8988T (cell line): ENCODE measurements at places on chromosomes 12 and 14.

DNA sequence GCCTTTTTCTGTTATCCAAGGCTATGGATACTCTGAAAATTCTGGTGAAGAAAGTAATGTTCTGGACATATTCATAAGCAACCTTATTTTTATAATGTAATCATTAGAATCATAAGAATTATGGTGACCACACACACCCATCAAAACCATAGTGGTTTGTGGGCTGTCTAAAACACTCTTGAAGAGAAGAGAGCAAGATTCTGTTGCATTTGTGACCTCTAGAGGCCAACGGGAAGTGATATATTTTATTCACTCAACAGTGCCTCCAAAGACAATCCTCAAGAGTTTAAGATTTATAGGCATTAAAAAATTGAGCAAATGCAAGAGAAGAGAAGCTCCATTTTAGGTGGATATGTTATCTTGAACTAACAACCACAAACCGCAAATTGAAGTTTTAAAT, 68.5 kb upstream of the LGR5 start:
- DNase-seq: no peak

GRCh38 chr14:88868558-88869159, 44.2 kb downstream of the TTC8 start:
- DNase-seq: no peak

- no peak for DNase-seq
These were observed 214.5 kb downstream of the PAH start for GRCh38 chr12:102702447-102703114.

- DNase-seq: no peak
These were observed 63.2 kb upstream of the IFNG-AS1 start for GRCh38 chr12:67926063-67926462.

GRCh38 chr12:40833818-40834217, 141.6 kb downstream of the CNTN1 start:
- DNase-seq: no peak

DNA sequence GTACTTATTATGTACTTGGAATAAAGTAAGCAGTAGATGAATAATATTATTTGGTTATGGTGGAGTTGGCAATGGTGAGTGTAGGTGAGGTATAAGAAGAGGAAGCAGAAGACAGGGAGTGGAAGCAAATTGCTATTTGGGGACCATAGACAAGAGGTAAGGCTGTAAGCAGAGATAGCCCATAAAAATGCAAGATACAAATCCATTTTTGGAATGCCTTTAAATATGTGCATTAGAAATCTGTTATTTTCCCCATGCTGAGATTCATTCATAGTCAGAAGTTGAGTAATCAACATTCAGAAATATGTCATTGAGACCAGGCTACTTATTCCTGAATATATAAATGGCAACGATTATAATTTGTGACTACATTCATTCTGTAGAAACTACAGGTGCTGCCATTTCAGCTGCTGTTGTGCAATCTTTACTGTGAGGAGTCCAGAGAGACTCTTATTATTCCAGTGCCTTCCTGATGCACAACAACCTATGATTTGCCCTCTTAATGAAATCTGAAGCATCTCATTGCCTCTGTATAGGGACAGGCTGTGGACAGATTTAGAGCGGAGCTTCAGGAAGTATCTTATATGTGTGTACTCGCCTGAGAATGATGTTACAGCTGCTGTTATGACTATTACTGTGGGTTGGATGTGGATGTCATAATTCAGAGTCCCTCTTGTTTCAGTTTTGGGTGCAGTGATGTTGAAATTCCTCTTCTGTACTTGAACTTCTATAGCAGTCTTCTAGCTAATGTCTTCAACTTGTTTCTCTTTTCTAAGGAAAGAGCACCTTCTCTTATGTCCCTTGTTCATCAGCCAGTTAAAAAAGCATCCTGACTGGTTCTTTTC, 173.8 kb downstream of the NAV3 start:
- no peak for DNase-seq

GRCh38 chr14:103619057-103619456, 10.0 kb upstream of the KLC1 start:
- no peak for DNase-seq

GRCh38 chr14:99516156-99516870, 35.1 kb downstream of the CCNK start:
- DNase-seq: peak; percentile 3
